Right renal cortex interstitium (tissue), 3 donors: ENCODE measurements at places on chromosomes 7 and 10. TPM values are rescaled to one million over a fixed set of nuclear protein-coding genes. Genes with fewer than 3 reads are reported as not detected.

- no peak for DNase-seq
These were observed at the start of gene CDH23 for GRCh38 chr10:71396711-71397295. Gene CDH23, plus strand, starts transcription at chr10:71396920. Its CDS starts 42,912 bp downstream, at chr10:71439832.

The BHLHA15 gene
- polyA plus RNA-seq = not detected

The RPEL1 gene
- polyA plus RNA-seq = 0.11 TPM

- no peak for DNase-seq
These were observed 186.2 kb downstream of the CFTR start for GRCh38 chr7:117666031-117666430.

The TET1 gene
- polyA plus RNA-seq = 9.3 TPM

The GIMAP6 gene
- 18.1 TPM for polyA plus RNA-seq

DNA sequence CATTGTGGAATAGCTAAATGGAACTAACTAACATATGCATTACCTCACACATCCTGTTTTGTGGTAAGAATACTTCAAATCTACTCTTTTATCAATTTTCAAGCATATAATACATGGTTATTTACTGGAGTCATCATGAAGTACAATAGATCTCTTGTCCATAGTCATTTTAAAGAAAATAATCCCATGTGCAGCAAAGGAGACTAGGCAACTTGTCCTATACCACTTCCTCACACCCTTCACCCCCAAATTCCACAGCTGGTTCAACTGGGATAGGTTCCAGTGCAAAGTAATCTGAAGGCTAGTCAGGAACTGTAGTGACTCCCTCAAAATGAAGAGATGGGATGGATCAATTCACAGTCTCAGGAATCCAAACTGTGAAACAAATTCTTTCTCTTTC lies 176.1 kb downstream of the SGMS1 start:
- DNase-seq = no peak

DNA sequence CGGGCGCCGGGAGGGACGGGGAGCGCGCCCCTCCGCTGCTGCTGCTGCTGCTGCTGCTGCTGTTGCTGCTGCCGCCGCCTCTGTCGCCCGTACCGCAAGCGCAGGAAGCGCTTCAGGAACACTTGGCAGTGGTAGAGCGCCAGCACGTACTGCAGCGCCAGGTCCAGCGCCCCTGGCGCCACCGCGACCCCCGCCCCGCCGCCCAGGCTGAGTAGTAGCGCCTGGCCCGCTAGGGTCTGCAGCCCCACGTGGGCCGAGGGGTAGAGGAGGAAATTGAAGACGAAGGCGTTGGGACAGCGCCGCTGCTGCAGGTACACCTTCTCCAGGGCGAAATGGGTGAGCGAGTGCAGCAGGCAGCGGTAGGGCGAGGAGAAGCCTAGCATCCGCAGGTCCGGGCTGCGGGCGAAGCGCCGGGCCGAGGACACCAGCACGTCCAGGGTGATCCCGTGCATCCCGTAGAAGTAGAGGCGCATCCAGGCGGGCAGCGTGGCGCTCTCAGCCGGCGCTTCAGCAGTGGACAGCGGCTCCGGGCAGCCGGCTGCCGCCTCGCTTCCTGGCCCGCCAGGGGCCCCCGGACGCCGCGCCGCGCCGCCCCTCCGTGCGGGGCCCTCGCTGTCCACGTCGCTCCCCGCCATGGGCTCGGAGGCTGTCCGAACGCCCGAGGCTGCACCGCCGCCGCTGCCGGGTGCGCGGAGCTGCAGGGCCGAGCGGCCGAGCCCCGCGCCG lies at the start of gene TMEM229A:
Gene TMEM229A, minus strand, starts transcription at position 699 of the 726 bp plus-strand sequence. Its CDS starts 64 bp downstream, at position 635.
- no peak for DNase-seq

GRCh38 chr10:117552701-117553141 lies 10.2 kb downstream of the EMX2 start:
- no peak for DNase-seq

DNA sequence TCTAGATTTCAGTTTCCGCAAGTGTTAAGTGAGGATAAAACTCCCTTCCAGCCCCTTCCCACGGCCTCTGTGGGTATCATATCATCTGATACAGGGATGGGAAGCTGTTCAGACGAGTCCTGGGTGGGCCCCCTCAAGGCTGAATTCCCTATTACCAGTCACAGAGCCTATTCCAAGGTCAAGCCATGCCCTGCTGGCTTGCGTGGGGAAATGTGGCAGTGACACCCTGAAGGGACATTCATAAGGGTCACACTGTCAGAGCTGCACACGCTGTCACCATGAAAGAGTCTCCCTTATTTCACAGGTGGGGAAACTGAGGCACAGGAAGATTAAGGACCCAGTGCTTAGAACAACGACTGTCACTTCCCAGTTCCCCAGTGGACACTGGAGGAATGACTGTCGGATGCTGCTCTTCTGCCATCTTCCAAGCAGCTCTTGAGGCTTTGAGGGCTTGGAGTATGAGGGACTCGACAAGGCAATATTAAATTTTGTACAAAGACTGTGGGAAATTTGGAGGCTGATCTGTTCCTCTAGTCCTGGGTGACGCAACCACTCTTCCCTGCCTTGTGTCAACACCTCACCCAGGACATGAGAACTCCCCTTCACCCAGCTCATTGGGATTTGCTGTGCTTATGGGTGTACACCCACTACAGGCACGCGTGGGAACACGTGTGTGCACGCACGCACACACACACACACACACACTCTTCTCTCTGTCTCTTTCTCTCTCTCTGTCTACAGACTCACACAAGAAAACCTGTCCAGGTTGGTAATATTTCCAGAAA lies 386.0 kb downstream of the RPS24 start:
- DNase-seq = no peak

DNA sequence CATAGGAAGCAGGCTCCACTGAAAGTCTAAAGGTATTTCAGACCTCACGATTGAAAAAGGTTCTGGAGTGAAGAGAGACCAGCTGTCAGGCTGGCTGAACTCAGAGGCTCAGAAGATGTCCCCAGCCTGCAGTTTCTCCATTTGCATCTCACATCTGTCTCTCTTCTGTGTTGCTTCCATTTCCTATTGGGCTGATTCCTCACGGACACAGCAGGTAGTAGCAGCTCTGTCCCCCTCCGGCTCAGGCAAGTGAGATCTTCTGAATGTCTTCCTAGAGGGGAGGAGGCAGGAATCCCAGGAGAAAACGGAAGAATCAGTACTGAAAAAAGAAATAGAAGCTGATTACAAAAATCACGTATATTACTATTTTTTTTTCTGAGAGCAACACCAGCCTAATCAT lies 274.1 kb upstream of the COBL start:
- no peak for DNase-seq

DNA sequence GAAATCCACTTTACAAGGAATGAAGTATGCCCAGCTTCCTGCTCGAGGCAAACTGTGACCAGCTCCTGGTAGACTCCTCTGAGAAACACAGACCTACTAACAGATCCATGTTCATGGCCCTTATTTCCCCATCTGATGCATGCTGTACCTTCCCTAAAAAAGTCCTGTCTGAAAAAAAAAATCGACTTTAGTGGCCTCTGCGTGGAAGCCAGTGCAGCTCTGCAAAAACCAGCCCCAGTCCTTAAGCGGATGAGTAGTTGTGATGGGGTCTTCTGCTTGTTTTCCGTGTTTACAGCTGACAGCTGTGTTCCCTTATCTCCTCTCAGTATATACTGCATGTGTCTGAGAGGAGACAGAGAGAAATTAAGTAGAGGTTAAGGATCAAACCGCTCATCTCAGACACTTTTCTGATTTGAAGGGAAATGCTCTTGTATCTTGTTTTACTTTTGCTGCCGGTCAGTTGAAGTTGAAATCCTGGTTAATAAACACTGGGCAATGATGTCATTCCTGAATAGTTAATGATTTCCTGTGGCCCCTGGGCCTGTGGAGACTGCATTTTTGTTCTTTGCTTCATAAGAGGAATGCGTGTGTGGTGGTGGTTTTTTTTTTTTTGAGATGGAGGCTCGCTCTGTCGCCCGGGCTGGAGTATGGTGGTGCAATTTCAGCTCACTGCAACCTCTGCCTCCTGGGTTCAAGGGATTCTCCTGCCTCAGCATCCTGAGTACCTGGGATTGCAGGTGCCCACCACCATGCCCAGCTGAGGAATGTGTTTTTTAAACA lies 67.6 kb downstream of the DOCK1 start:
- peak; percentile 83 for DNase-seq

The MICU1 gene
- polyA plus RNA-seq = 81.8 TPM

DNA sequence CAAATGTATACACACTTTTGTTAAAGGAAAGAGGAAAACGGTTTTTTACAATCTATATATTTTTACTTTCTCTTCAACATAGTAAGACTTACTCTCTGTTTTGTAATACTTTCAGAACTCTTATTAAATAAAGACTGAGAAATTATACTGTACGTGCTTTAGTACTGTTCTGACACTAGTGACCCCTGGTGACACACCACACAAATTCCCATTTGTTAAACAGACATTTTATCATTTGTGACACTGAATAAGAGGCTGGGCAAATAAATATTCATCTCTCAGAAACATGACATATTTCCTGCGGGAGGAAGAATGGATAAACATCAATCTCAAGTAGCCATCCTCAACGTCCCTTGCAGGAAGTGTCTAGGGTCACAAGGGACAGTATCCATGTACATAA lies 68.9 kb upstream of the ZNF33B start:
- DNase-seq = no peak

The CYP3A7 gene
- polyA plus RNA-seq = 0.46 TPM

- DNase-seq = no peak
These were observed 35.0 kb downstream of the CCDC146 start for GRCh38 chr7:77157446-77157845.

The TUBAL3 gene
- 0.43 TPM for polyA plus RNA-seq

DNA sequence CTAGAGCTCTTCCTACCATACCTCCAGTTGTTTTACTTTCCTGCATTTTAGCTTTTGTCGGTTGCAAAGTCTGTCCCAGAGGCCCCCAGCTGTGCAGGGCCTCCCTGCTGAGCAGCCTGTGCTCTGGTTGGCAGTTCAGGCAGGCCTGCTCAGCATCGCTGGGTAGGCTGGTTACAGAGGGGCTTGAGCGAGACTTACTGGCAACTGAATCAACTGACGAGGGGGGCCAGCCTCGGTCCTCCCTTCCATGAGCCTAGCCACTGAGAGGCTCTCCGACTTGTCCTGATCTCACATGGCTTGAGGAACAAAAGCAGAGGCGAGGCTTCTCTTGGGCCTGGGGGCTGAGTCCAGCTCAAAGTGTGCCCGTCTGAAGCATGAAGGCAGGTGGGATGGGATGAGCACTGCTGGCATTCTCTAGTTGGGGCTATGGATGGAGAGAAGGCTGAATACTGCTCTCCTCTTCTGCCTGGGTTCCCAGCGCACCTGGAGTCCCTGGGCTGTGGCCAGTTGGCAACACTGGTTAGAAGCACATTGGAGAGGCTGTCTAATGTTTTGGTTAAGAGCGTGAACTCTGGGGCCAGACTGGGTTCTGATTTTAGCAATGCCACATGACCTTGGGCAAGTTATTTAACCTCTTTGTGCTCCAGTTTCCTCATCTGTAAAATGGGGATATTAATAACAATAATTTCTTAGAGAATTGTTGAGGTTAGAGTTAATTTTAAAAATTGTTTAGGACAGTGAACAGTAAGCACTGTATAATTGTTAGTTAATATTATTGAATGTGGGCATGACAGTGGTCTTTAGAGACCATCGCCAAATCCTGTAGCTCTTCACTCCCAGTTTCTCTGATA lies 6.9 kb upstream of the SFRP5 start:
- DNase-seq = no peak

The ANKRD22 gene
- polyA plus RNA-seq = 0.37 TPM

The WEE2 gene
- polyA plus RNA-seq = 0.35 TPM

The TMEM225B gene
- polyA plus RNA-seq = 3.0 TPM

The INMT gene
- 1.4 TPM for polyA plus RNA-seq

GRCh38 chr10:122462533-122463465 lies 1.4 kb downstream of the HTRA1 start:
- no peak for DNase-seq

DNA sequence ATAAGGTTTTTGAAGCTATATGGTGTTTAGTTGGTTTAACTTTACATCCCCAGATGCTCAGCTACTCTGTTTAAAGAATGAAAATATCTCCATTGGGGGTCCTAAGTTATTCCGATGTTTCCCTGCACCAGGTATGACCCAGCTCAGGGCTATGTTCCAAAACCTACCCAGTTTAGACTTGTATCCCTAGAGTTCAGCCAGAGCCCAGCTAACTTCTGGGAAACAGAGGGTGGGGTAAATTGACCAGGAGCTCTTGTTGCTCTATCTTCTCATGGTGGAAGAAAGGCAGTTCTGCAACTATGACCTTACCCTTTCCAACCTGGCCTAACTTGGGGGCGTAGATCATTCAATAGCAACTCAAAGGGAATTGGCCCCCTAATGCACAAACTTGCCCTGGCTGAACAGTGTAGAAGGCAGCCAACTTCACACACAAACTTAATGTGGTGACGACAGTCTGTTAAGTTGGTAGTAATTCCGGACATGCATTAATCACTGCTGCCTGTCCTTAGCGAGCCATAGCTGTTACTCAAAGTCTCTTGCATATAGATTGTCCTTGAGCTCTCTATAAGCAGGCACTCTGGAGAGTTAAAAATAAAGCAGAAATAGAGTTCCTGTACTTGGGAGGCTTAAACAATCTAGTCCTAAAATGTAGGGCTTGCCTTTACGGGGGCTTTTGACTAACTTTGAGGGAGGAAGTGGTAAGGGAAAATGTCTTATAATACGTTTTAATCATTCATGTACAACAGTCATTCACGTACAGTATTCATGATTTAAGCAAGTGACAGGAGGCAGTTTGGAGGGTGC lies 5.3 kb upstream of the ZNRF2 start:
- no peak for DNase-seq

- DNase-seq = no peak
These were observed 10.3 kb upstream of the OCM start for GRCh38 chr7:5870311-5870710.

GRCh38 chr7:128783143-128783861 lies 7.7 kb upstream of the OPN1SW start:
- DNase-seq = no peak

DNA sequence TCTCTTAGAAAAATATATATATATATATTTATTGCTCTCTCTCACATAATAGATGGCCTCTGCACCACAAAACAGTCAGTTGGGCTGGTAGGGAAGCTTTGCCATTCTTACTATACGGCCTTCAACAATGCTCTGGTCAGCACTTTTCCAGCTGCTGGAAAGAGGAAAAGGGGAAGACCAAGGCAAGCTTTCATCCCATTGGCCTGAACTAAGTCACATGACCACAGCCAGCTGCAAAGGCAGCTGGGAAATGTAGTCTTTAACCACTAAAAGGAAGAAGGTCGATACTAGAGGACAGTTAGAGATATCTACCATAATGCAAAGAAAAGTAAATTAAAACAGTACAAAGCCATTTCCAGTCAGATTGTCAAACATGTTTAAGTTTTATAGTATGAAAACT lies 58.4 kb upstream of the MACROH2A2 start:
- DNase-seq = no peak

The HOXA5 gene
- polyA plus RNA-seq = 73.7 TPM

- DNase-seq = no peak
These were observed 182.4 kb downstream of the MYOF start for GRCh38 chr10:93299606-93300287.

- no peak for DNase-seq
These were observed 82.4 kb upstream of the LRRTM3 start for GRCh38 chr10:66843396-66843795.
